ENCODE measurements at places on chromosomes 1 and 21.

DNA sequence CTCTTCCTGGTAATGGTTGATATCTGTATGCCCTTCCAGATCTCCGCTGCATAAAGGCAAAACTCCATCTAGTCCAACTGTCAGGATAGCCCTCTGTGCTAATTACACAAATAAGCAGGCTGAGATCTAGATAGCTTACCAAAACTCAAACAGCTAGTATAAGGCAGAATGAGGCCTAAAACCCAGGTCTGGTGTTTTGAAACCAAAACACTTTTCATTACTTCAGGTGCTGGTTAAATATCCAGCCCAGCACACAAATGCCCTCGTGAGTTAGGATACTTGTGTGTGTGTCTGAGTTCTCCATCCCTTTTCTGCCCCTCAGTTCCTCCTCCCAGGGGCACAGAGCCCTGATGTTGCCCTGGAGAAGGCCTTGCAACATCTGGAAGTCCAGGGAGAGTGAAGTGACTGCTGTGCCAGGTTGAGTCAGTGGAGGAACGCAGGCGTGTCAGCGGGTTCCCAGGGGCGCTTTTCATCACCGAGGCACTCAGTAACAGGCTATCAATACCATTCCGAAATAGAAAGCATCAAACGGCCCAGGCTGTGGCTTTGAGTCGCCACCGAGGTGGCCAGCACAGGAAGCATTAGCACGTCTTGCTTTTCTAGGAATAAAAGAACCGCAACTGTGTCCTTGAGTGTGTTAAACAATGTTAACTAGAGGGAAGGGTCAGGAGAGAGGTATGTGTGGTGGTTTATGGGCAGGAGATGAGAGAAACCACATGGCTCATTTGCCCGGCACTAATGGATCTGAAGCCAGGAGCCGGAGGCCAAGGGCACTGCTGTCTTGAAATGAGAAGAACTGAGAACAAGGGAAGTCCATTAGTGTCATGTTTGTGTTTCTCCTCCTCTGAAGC, 90.7 kb upstream of the WLS start:
- DNase-seq, result no peak

DNA sequence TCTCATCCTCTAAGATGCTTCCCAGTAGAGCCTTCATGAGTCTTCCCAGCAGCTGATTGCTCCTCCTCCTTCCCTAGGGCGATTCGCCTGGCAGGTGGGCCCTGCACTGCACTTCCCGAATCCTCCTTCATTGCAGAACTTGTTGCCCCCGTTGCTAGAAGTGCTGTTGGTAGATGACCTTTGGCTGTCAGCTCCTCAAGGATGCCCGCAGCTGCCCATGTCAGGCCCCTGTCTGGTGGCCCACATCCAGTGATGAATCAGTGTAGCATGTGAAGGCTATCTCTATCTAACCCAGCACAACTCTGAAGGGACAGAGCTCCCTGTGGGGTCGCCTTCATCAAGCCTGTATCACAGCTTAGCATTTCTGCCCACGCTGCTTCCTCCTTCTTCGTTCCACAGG, 52.1 kb upstream of the F3 start:
- no peak for DNase-seq

GRCh38 chr1:228455715-228456114, 31.5 kb upstream of the RNF187 start:
- no peak for DNase-seq

GRCh38 chr1:167093846-167094516, at the start of gene STYXL2:
Gene STYXL2 (plus strand): TSS chr1:167094075. CDS start chr1:167094850, 775 bp downstream.
- no peak for DNase-seq

DNA sequence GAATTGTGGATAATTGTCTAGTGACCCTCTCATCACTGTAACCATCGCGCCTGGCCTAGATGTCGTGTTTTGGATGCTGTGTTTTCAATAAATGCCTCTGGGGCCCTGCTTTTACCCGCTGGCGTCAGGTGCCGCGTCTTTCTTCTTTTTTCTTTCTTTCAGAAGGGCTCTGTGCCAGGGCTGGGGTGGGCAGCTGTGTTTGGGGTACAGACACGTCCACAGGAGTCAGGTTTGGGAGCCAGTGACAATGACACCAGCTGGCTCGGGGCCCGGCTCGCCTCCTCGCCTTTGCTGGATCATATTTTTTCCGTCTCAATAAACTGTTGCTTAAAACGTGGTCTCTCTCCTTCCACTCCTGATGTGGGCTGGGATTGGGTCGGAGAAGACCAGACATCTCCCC, 16.1 kb downstream of the TMEM201 start:
- no peak for DNase-seq

DNA sequence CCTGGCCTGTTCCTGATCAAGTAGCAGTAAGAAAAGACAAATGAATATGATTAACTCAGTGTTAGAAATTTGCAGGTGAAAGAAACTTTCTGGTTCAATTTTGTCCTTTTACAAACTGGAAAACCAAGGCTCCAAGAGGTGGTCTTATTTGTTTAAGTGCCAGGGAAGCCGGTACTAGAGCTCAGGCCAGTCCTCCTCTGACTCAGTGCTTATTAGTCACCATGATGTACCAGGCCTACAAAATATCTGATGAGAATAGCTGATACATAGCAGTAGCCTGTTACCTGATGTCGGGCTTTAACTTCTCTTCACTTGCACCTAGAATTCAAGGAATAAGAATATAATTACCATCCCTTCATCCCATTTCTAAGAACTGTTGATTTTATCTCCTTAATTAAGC, 394.8 kb downstream of the LMX1A start:
- no peak for DNase-seq

DNA sequence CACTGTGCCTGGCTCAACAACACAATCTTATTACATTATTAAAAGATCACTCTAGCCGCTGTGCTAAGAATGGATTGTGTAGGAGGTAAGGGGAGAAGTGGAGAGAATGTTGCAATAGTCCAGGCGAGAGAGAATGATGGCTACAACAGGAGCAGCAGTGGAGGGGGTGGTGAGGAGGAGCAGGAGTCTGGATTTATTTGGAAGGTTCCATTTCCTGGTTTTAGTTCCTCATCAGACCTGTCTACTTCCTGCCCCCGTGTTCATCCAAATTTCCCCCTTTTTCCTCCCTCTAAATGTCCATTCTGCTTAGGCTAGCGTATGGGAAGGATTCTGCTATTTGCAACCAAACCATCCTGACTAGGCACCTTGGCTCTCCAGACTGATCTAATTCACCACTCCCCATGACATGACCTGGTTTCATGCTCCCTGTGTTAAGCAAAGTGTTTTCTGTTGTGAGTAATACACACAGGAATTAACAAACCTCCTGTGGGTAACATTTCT, 35.1 kb upstream of the EYA3 start:
- DNase-seq, result no peak

GRCh38 chr1:201426479-201427310, 5.2 kb upstream of the TNNI1 start:
- no peak for DNase-seq

- DNase-seq, result peak; percentile 6
Observed at GRCh38 chr1:9996624-9997582, at the start of gene RBP7. Gene RBP7 (plus strand): TSS chr1:9997228. CDS start chr1:9997259, 31 bp downstream.

GRCh38 chr21:33008333-33009051, 17.2 kb upstream of the OLIG2 start:
- no peak for DNase-seq

DNA sequence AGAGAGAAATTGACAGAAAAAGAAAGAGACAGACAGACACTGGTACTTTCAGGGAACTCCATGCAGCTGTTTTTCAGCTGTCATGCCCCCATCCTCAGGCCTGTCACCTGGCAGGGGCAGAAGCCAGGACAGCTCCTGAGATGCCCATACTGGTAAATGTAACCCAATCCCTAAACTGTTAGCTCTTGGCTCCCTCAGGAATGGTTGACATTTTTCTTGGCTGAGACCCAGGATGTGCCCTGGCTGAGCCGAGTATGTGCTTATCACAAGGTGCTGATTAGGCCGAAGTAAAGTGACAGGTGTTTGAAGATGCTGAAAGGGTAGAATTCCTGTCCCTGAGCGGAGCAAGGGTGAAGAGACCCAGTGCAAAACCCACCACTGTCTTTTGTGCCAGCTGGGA, 50.7 kb downstream of the PGM1 start:
- DNase-seq, result no peak

- no peak for DNase-seq
Observed at GRCh38 chr1:102252731-102253505, 256.2 kb upstream of the OLFM3 start.

GRCh38 chr21:38356883-38357625, 100.3 kb downstream of the KCNJ15 start:
- DNase-seq, result no peak

DNA sequence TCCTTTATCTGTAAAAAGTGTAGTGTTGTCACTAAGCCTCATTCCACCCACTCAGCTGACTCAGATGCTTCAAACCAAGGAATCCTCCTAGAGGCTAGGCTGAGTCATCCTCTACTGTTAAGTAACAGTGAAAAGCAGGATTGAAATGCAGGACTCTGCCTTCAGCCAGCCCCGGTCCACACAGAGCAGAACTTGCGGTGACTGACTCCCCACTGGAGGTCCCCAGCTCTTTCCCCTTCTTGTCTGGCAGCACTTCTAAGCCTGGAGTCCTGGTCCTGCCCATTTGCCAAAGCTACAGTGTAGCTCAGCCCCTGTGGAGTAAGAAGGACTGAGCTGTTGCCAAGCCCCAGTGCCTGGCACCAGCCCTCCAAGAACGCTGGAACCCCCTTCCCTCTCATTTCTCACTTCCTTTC, 1.7 kb downstream of the RAB7B start:
- DNase-seq, result peak; percentile 60

All from activated CD4-positive, alpha-beta T cell treated with anti-CD3 and anti-CD28 coated beads, Interleukin-2, amount 50 U/mL, for 48 hours (primary cell).